ENCODE measurements at places on chromosomes 16 and 17.
A peak's percentile ranks its signal among the peaks of the same experiment; 100 is the strongest.

DNA sequence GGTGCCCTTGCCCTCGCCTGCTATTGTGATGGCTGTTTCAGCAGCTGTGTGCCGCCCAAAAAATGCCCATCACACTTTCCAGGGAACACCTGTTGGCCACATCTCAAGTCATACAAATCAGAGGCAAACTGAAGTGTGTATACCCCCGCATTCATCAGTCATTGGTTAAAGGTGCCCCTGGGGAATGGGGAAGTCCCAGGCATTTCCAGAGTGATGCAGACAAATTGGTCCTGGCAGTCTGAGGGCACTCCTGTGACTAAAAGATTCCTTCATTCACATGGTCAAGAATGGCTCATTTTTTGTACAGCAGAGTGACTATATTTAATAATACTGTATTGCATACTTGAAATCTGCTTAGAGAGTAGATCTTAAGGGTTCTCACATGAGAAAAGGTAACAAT, 102.9 kb upstream of the TMEM97 start:
- DNase-seq, result no peak

DNA sequence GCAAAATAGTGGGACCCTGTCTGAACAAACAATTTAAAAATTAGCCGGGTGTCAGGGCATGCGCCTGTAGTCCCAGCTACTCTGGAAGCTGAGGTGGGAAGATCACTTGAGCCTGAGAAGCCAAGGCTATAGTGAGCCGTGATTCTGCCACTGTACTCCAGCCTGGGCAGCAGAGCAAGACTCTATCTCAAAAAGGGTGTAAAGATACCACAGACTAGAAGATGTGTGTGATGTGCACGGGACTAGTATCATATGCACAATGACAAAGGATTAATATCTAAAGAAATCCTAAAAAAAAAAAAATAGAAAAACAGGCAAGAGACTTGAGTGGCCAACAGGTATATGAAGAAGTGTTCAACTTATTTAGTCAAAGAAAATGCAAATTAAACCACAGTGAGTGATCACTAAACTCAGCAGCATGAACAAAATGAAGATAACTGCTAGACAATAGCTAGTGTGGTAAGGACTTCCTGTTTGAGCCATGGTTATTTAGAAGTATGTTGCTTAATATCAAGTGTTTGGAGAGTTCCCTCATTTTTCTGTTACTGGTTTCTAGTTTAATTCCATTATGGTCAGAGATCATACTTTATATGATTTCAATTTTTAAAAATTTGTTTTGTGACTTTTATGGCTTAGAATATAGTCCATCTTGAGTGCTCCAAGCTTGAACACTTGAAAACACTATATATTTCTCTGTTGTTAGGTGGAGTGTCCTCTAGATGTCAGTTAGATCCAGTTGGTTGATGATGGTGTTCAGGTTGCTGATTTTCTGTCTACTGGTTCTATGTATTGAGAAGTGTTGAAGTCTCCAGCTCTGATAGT, 14.7 kb upstream of the SLX4 start:
- no peak for DNase-seq

DNA sequence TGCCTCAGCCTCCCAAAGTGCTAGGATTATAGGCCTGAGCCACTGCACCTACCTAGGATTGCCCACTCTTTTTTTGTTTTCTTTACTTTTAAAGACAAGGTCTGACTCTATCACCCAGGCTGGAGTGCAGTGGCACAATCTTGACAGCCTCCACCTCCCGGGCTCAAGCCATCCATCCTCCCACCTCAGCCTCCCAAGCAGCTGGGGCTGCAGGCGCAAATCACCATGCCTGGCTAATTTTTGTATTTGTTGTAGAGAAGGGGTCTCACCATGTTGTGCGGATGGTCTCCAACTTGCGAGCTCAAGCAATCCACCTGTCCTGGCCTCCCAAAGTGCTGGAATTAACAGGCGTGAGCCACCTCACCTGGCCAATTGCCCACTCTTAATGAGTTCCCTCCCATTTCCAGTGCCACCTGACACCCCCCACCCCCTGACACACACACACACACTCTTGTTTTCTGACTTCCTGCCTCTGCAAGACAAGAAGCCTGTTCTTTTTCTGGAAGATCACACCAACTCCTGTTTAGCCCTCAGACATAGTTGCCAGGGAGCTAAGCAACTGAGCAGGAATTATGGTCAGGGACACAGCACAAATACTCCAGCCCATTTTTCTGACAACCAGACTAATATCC, 2.6 kb downstream of the OVCA2 start:
- DNase-seq, result no peak

DNA sequence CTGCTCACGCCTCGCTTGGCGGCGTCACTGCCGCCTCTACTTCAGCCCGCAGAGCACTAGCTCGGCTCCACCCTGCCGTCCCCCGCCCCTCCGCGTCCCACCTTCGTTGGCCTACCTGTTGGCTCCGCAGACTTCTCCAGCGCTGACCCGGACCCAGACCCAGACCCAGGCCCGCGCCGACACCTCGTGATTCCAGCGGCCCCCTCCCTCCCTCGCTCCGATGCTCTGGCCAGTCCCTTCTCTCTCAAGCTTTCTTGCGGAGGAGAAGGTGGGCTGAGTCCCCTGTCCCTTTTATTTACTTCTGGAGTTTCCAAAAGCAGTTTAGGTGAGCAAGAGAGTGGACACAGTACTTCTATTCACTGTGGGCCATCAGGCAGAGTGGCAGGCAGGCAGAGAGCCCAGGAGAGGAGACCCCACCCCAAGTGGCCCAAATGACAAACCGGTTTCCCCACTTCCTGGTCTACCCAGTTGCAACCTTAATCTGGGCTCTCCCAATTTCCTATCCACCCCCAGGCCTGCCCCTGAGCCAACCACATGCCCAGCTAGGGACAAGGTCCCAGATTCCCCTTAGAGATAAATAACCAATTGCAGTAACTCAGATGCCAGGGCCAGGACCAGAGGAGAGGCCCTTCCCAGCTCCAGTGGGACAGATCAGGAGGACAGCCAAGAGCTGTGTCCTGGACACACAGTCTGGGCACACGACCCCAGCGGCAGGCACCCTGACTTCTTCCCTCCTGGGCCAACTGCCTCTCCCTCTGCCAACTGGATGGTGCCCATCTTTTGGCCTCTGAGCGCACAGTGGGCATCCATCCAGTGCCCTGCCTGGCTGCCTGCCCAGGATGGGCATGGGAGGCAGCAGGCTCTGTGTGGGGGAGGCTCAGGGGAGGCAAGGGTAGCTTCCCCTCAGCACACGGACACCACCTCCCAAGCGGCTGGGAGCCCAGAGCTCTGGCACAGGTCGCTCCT, 1.2 kb upstream of the SRCIN1 start:
- peak; percentile 82 for DNase-seq

DNA sequence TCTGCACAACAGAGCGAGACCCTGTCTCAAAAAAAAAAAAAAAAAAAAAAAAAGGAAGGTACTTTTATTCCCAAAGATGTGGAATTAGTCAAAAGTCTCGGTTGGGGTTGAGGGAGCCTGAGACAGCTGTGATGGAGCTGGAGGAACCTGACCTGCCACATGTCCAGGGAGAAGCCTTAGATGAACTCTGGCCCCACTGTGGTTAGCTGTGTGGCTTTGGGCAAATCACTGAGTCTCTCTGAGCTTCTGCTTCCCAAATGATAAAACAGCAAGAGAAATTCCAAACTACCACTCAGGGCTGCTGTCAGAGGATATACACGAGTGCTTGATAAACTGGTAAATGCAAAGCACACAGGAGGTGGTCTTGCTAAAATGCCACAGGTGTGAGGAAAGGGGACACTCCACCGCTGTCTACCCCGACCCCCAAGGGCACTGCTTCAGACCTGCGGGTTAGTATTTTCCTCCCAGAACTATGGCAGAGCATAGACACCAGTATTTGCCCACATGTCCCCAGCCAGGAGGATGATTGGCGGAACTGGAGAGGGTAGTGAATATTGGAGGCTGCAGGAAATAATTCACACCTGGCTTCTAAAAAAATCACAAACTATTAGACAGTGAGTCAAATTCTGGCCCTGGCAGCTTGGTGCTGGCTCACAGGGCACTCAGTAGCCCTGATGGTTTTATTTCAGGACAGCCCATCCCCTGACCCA, 14.7 kb downstream of the DRC3 start:
- DNase-seq, result no peak

DNA sequence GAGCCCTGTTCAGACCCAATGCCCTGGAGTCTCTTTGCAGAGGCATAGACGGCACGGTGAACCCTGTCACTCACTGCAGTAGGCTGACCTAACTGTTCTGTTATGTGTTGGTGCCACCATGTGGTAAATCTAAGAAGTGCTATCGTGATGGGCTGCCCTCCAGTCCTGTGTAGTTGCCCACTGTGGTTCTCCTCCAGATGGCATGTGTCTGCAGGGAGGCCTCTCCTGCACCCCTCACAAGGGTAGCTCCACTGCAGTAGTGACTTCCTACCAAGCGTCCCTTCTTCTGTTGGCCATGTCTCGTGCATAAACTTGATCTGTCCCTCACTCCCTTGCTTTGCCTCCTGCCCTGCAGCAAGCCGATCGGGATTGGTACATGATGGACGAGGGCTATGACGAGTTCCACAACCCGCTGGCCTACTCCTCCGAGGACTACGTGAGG, 5.8 kb downstream of the DHX38 start:
- DNase-seq, result no peak

GRCh38 chr17:33273743-33274410, 19.2 kb downstream of the ASIC2 start:
- no peak for DNase-seq

DNA sequence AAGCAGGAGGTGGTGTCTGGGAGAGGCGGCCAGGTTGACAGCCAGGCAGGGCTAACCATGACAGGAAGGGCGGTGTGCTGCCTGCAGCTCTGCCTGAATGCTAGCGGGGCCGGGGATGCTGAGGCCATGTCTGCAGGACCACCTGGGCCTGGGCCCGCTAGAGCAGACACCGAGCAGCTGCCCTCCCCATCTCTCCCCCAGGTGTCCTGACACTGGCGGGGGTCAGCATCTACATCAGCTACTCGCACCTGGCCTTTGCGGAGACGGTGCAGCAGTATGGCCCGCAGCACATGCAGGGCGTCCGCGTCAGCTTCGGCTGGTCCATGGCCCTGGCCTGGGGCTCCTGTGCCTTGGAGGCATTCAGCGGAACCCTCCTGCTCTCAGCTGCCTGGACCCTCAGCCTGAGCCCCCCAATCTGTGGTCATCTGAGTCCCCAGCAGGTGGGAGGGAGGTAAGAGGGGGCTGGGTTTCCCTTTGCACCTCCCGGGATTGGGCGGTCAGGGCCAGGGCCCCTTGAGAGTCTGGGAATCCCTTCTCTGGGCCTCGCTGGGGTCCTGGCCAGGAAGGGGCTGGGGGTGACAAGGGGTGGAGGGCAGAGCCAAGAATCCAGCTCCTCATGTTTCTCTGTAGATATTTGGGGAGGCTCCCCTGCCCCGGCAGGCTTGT, 7.5 kb downstream of the TMEM235 start:
- no peak for DNase-seq

DNA sequence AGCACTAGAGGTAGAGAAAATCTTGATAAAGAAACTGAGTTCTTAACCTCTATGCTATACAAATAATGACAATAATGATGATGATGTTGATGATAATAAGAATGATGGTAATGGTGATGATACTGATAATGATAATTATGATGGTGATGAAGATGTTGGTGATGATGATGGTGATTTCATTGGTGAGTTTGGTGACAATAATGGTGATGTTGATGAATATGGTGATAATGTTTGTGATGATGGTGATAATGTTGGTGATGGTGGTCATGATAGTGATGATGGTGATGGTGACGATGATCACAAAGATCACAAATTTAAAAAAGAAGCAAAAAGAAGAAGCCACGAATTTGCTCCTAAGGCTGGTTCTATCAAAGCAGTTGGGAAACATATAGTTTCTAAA, 519.0 kb upstream of the C16orf82 start:
- DNase-seq, result no peak

DNA sequence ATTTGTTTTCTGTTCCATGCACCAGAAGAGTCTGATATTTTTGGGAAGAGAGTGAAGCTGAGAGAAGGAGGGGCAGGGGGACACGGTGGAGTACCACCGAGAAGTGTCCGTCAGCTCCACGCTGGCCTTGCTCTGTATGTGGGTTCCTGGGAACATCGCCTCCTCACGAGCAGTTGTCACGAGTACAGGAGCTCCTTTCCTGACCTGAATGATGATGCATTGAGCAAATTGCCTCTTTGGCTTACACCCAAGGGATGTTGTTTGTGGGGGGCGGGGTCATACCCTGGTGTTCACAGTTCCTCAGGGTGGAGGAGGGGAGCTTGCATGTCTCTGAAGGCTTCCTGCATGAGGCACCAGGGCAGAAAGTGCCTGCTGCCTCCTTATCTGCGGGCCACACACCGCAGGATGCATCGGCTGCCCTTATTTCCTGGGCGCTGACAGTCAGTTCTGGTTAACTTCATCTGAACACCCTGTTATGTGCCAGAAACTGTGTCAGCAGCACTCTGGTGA, 36.2 kb downstream of the RGS9 start:
- no peak for DNase-seq

- no peak for DNase-seq
These were observed 3.9 kb upstream of the KCNH6 start for GRCh38 chr17:63519116-63519881.

GRCh38 chr17:3754066-3754457, 30.4 kb downstream of the HASPIN start:
- no peak for DNase-seq

- no peak for DNase-seq
These were observed 78.9 kb upstream of the PLCG2 start for GRCh38 chr16:81700071-81700779.

DNA sequence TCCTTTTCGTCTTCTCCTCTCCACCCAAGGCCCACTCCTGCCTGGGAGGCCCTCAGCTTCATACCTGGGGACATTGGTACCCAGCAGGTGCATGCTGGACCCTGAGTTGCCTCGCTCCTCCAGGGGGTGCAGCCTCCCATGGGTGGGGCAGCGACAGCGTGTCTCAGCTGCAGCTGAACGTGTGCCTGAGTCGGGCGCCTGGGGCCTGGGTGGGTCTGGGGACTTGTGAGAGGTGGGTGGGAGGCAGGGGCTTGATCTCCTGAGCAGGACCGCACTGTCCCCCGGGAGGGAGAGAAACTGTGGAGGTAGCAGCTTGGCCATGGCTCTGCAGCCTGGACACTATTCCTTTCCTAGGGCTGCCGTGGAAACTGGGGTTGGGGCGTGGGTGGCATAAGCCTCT, 24.8 kb upstream of the ENGASE start:
- no peak for DNase-seq

DNA sequence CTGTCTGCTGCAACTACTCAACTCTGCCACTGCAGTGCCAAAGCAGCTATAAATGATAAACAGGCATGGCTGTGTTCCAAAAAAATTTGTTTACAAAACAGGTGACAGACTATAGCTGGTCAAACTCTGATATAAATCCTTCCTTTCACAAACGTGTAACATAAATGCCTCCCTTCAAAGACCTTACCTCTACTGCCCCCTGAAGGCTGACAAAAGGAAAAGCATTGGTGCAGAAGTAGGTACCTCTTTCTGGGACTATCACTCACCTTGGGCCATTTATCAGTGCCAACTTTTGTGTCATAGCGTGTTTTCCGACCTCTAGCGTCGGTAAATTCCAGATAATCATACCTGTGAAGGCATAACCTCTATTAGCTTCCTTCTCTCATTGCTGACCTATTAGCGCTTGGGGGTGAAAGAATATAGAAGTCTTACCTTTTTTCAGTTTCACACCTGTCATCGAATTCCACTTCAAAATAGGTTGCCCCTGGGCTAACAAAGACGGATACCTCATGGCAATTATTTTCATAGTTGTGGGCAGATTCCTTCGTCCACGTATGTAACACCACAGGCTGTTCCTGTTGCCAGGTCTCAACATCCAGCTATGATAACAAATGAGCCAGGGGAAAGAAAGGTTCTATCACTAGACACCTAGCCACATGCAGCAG, 67.9 kb downstream of the ZZEF1 start:
- DNase-seq, result no peak

Measured in anterior cingulate cortex (tissue), 58 donors.